ENCODE measurements at places on chromosomes 5 and 9.

DNA sequence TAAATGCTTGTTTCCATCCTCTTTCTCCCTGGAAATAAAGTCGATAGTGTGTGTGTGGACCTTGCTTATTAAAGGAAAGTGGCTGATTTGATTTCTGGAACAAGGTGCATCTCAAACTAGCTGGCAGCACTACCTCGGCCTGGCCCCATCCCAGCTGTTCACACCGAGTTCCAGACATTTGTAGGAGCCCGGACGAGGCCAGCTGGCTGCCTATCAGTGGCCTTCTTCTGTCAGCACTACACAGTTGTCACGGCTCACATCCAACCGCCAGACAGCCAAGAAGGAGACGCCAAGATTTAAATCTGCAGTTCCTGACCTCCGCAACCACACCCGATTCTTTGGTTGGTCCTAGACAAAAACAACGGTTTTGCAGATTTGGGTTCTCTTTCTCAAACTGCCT lies 63.6 kb downstream of the PALM2AKAP2 start:
- DNase-seq = no peak

DNA sequence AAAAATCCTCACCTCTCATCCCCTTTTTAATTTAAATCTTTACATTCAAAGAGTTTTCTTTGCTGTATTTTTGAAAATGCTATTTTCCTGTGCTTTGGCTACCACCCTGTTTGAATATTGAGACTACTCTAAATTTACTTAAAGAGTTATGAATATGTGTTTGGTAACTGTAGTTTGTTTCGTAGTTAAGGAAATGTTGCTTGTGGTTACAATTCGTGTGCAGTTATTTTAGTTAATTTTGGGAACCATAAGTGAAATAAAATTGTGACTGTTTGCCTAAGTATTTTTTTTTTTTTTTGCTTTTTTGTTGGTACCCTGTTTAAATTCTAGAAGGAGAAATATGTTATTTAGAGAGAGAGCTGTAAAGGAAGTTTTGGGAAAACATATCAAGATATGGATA lies 78.7 kb downstream of the XRCC4 start:
- DNase-seq = no peak

GRCh38 chr5:175494264-175495183 lies 16.2 kb downstream of the SFXN1 start:
- DNase-seq = no peak

DNA sequence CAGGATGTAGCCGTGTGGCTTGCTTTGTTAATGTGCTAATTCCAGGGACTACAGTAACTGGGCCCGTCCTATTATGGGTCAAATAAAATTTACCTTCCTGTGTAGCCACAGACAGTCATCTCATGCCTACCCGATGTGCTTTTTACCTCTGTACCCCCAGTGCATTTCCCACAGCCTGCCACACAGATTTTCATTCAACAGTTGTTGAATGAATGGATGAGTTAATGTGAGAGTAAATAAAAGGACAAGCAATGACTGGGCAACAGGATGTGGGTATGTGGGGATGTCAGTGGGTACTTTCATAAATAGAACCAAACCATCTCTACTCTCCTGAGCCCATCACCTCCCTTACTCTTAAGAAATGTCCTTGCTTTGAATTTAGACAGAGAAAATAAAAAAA lies 441.2 kb upstream of the ZNF462 start:
- no peak for DNase-seq

Data from MM.1S (cell line).